Stimulated activated CD4-positive, alpha-beta T cell treated with anti-CD3 and anti-CD28 coated beads, Interleukin-15, amount 100 ng/mL, for 1 hour (primary cell): ENCODE measurements at places on chromosomes 6 and 20.

DNA sequence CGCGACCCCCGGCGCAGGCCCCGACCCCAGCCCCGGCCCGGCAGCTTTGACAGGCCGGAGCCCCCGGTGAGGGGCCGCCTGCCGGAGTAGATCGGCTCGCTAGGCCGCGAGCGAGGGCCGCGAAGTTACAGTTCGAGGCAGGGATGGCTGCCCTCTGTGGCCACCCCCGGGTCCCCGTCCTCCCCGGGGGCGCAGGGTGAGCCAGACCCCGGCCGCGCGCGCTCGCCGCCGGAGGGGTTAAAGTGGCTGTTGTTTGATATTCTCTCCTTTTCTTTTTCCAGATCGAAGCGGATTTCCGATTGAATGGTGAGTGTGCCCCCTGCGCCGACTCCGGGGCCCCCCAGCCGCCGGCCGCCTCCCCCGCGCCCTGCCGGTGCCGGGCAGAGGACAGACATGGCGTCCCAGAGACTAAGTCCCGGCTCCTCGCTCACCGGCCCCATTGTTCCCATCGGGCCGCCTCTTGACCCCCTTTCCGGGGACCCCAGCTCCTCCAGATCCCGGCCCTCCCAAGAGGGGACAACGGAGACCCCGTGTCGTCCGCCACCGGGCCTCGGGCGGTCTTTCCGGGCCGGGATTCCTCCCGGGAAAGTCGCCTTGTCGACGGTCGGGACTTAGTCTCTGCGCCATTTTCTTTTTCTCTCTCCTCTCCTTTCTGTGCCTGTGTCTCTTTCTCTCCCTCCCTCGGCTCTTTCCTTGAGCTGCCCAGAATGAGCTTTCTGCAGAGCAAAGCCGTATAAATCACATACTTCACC lies 704 bp downstream of the TOP1 start:
- peak; percentile 20 for DNase-seq

- no peak for DNase-seq
Measured at GRCh38 chr6:93418033-93418407, 1.3 kb downstream of the EPHA7 start.

- DNase-seq = no peak
Measured at GRCh38 chr6:28105245-28105639, 19.2 kb upstream of the ZSCAN16 start.

DNA sequence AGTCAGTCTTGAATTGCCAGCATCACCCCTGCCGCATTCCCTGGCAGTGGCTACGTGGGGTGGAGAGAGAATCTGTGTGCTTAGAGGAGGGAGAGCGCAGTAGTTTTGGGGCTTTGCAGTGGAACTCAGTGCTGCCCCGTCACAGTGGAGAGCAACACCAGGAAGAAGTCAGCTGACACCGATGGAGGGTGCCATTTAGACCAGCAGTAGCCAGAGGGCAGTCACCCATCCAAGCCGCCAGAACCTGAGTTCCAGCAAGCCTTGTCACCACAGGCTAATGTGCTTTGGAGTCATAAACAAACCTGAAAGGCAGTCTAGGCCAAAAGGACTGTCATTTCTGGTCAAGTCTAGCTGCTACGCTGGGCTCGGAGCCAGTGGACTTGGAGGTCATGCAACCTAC lies 22.0 kb upstream of the PERP start:
- DNase-seq = no peak

- DNase-seq = no peak
Measured at GRCh38 chr20:61436667-61437279, 184.7 kb downstream of the CDH4 start.

GRCh38 chr6:77092971-77093370 lies 370.3 kb downstream of the HTR1B start:
- DNase-seq = no peak

DNA sequence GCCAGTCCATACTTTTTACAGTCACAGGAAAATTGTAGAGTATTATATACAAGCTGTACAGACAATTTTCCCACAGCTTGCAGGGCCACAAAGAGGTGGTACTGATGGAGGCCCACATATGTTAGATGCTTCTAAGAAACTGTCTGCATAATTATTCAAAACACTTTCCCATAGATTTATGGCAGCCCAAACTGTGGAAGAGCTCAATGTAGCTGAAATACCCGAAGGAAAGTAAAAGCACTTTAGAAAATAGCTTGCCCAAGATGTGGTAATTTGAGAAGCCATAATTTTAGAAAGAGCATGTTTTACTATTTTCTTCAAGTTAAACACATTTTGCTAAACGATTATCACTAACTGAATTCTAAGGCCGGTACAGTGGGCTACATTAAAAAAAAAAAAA lies 36.9 kb downstream of the GMDS start:
- DNase-seq = no peak

- DNase-seq = no peak
Measured at GRCh38 chr6:7939184-7939863, 28.7 kb upstream of the TXNDC5 start.

DNA sequence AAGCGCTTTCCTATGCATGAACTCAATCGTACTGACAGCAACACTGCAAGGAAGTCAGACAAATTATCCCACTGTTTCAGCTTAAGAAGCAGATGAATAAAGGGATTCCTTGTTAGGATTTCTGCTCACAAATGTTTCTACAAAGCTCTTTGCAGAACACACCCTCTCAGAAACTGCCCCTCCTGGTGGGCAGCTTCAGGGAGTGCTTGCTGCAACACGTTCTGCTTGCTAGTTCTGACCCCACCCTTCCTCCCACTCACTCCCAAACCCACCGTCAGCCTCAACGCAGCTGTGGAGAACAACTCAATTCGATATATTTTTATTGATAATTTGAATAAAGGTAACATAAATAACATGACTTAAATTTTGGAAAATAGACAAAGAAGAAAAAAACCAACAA lies 250.8 kb upstream of the PRDM1 start:
- no peak for DNase-seq

GRCh38 chr6:49549691-49550491 lies 577 bp upstream of the C6orf141 start:
- no peak for DNase-seq

GRCh38 chr20:58523072-58523970 lies 8.1 kb upstream of the APCDD1L start:
- no peak for DNase-seq

- no peak for DNase-seq
Measured at GRCh38 chr6:72476051-72476450, 145.8 kb upstream of the KCNQ5 start.

GRCh38 chr6:112008482-112008881 lies 45.4 kb upstream of the CCN6 start:
- no peak for DNase-seq

GRCh38 chr6:116933485-116933884 lies 56.4 kb downstream of the RFX6 start:
- no peak for DNase-seq

DNA sequence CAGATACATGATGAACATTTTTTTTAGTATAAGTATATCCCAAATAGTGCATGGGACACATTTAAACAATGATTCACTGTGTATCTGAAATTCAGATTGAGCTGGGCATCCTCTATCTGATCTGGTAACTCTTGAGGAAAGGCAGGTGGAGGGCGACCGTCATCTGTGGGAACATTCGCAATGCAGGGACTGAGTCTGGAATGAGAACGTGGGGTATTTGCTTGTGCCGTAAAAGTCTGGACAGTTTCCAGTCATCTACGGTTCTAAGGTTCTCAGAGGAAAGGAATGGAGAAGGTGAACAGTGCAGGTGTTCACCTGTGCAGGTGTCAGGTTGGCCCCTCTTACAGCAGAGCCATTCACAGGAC lies 22.6 kb downstream of the CTCFL start:
- no peak for DNase-seq

DNA sequence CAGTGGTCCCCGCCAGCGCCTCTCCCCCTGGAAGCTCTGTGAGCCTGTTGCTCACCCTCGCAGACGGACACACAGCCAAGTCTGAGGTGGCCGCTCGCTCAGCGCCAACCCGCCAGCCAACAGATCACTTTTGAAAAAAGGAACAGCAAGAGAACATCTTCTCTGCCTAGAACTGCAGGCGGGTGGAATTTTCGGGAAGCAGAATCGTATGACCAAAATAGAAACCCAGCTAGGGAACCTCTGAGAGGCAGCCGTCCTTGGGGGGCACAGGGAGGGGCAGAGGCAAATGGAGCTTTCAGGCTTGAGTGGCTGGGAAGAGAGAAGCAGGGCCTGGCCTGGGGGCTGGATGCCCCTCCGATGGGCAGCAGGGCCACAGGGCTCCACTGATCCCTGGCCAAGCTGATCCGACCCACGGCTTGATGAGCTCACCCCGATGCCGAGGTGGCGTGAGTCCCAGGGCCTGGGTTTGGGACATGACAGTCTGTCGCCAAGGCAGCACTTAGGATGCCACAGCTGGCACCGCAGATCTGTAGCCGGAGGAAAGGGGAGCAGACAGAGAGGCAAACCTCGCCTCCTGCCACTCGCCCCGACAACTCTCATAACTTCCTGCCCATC lies 9.8 kb downstream of the NFATC2 start:
- DNase-seq = no peak

DNA sequence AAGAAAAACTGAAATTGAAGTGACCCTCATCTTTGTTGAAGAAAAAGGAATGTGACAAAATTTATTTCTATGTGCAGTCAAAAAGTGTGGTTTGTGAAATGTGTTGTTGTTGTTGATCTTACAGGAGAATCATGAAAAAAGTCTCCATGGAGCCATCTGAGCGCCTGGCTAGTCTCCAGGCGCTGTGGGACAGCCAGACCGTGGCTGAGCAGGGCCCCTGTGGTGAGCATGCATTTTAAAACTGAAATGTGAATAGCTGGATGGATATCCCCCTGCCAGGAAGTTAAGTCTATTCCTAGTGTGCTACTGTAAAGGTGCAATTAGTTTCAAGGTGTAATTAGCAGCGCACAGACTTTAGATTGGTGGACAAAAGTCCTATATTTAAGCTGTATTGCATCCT lies 170.6 kb downstream of the CARMIL1 start:
- DNase-seq = no peak

DNA sequence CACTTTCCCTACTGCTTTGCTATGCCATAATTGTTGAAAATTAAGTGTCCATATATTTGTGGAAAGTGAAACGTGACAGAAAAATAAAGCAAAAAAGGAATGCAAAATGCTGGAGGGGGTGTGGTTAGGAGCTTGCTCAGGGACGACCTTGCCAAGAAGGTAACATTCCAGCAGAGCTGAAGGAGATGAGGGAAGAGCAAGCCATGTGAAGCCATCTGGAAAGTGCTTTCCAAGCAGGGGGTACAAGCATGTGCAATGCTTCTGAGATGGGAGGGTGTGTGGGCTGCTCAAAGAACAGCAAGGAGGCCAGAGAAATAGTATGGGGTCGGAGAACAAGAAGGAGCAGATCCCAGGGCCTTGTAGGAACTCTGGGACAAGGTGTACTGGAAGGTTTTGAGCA lies 161.7 kb downstream of the ISM1 start:
- no peak for DNase-seq

GRCh38 chr6:145147981-145148749 lies 587.2 kb downstream of the EPM2A start:
- DNase-seq = no peak

DNA sequence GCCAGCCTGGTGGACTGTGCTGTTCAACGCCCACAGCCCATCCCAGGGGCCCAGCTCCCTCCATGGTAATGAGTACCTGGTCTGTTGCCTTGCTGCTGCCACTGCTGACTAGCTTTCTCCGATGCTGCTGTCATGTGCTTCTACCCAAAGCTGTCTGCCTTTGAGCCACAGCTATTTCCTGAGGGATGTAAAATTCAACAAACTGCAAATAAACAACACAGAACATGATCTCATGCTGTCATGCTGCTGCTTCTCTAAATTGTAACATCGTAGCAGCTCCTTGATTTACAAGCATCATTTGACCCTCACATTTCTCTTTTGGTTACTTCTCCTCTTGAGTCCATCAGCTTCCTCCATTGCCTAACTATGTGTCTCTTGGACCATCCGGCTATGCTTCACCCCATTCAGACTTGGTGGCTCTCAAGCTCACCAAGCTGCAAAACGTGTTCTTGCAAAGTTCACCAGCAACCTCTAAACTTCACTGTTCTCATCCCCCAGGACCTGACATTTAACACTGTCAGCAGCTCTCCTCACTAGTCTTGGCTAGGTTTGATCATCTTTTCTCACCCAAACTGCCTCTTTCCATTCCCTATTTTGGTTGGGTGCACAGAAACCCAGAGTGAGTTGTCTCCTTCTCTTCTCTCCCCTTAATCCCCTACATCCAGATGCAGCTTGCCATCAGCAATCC lies 54.6 kb downstream of the FYN start:
- no peak for DNase-seq
